ENCODE measurements at places on chromosomes 3 and 15. TPM values are rescaled to one million over a fixed set of nuclear protein-coding genes. Genes with fewer than 3 reads are reported as not detected.

GRCh38 chr3:159232966-159233365 lies 431.1 kb downstream of the MFSD1 start:
- H3K4me3 ChIP-seq = no peak overlapping the region
- no peaks in the 10 kb centered on the region for H3K4me1 ChIP-seq
- H3K27me3 ChIP-seq = no peaks in the 10 kb centered on the region
- no peaks in the 10 kb centered on the region for H3K36me3 ChIP-seq
- no peak overlapping the region for H3K27ac ChIP-seq
- DNase-seq = no peak

GRCh38 chr3:195258449-195259153 lies 12.4 kb downstream of the XXYLT1 start:
- H3K27me3 ChIP-seq = no peaks in the 10 kb centered on the region
- H3K27ac ChIP-seq = peak overlapping the region; percentile 95
- H3K4me3 ChIP-seq = no peak overlapping the region

Gene SH3GL3
- 4.7 TPM for polyA plus RNA-seq

- H3K36me3 ChIP-seq = no peaks in the 10 kb centered on the region
- H3K27me3 ChIP-seq = no peaks in the 10 kb centered on the region
- no peaks in the 10 kb centered on the region for H3K4me1 ChIP-seq
- DNase-seq = no peak
These were observed 247.8 kb downstream of the GABRB3 start for GRCh38 chr15:26525096-26525495.

DNA sequence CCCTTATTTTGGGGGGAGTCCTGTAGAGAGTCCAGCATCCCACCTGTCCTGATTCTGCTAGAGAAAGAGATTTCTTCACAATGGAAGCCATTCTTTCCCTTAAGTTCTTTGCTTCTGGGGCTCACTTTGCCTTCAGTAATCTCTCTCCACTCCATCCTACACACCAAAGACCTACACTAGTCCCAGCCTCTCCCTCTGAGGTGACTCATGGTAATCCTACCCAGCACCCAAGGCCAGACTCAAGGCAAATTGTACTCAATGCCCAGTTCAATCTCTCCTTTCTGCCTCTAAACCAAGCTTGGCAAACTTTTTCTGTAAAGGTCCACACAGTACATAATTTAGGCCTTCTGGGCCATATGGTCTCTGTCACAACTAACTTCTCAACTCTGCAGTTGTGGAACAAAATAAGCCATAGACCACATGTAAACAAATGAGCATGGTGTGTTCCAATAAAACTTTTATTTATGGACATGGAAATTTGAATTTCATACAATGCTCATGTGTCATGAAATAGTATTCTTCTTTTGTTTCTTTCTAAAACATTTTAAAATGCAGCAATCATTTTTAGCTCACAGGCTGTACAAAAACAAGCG lies 72.5 kb downstream of the MRPL46 start:
- peaks cover 11% of the 10 kb centered on the region for H3K4me1 ChIP-seq
- DNase-seq = no peak
- H3K27me3 ChIP-seq = no peaks in the 10 kb centered on the region
- H3K36me3 ChIP-seq = no peaks in the 10 kb centered on the region

- no peak overlapping the region for H3K4me3 ChIP-seq
- no peaks in the 10 kb centered on the region for H3K4me1 ChIP-seq
- H3K27me3 ChIP-seq = no peaks in the 10 kb centered on the region
- H3K36me3 ChIP-seq = no peaks in the 10 kb centered on the region
These were observed 31.0 kb downstream of the CPA3 start for GRCh38 chr3:148896062-148896461.

GRCh38 chr3:15223685-15224572 lies 17.9 kb downstream of the CAPN7 start:
- H3K27me3 ChIP-seq = no peaks in the 10 kb centered on the region
- H3K36me3 ChIP-seq = peaks cover 52% of the 10 kb centered on the region
- H3K4me1 ChIP-seq = no peaks in the 10 kb centered on the region
- H3K27ac ChIP-seq = no peak overlapping the region
- no peak for DNase-seq
- H3K4me3 ChIP-seq = no peak overlapping the region

DNA sequence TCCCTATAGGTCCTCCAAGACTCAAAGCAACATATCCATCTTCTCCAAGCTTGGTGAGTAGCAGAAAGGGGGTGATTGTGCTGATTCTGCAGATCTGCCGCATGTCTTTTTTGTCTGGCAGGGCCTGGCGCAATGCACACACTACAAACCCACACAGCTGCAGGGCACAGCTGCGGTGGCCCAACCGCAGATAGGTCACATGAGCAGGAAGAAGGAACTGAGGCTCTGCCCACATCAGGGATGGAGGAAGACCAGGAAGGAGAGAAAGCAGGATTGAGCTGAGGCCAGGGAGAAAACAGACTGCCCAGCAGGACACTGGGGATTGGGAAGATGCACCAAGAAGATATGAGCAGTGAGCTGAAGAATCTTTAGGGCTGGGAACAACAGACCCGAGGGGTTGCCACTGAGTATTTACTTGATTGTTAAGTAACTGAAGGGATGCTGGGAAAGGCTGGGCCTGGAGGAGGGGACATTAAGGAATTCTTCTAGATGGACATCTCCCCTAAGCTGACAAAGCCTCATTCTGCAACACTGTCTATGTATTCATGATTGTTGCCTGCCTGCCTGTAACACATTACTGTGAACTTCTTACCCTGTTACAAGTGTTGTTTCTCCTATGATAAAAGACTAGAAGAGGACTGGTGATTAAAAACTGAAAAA lies 126.7 kb downstream of the MYLK start:
- no peaks in the 10 kb centered on the region for H3K27me3 ChIP-seq
- H3K4me3 ChIP-seq = no peak overlapping the region
- DNase-seq = no peak
- no peak overlapping the region for H3K27ac ChIP-seq
- peaks cover 22% of the 10 kb centered on the region for H3K4me1 ChIP-seq

GRCh38 chr3:150828997-150829396 lies 66.0 kb upstream of the SIAH2 start:
- H3K27ac ChIP-seq = no peak overlapping the region
- no peak for DNase-seq
- H3K4me1 ChIP-seq = no peaks in the 10 kb centered on the region
- no peaks in the 10 kb centered on the region for H3K27me3 ChIP-seq
- H3K4me3 ChIP-seq = no peak overlapping the region
- no peaks in the 10 kb centered on the region for H3K36me3 ChIP-seq

- H3K4me1 ChIP-seq = no peaks in the 10 kb centered on the region
- H3K36me3 ChIP-seq = no peaks in the 10 kb centered on the region
- H3K4me3 ChIP-seq = no peak overlapping the region
These were observed 139.5 kb upstream of the EIF1B start for GRCh38 chr3:40169983-40170382.

DNA sequence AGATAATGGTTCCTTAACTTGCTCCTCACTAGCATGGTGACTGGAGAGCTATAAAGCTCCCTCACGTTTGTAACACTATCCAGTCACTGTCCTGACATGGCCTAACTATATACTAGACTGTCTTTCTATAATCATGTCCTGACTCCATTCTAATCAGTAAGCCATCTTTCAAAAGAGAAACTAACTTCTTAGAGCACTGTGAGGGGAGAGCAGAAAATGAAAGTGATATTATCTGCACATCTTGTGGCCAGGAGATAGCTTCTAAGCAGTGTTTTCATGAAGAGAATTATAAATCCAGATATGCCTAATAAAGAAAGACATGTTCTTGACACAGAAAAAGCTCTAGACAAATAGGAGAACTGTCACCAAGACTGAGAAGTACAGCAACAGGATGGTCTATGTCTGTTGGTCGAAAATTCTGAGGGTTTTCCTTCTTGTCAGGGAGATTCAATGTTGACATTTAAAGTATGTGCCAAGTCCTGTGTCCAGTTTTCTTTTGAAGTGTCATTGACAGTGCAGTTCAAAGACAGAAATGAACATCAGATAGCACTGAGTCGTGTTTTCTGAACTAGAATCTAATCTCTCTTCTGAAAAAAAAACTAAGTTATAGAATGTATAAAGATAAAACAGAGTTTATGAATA lies 230.6 kb upstream of the PEX5L start:
- H3K27ac ChIP-seq = no peak overlapping the region
- no peak for DNase-seq
- no peaks in the 10 kb centered on the region for H3K27me3 ChIP-seq

Gene COL6A5
- polyA plus RNA-seq = 2.2 TPM

Gene EFCAB12
- polyA plus RNA-seq = 1.5 TPM

DNA sequence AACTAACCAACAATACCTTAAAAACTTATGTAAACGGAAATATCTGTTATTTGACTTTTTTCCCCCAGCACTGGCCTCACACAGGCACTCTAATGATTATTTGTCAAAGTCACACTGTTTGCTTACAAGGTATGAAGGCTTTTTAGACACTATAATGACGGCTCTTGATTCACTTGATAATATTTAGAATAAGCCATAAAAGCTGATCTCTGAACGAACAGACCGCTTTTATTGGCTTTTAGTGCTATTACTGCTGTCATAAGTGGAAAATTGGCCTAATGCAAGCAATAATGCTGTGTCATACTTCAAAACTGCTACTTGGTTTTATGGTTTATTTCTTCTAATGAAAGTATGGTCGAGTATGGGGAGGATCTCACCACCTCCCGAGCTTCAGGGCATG lies 35.1 kb downstream of the MDFIC2 start:
- peak; percentile 84 for DNase-seq
- H3K36me3 ChIP-seq = no peaks in the 10 kb centered on the region
- peak overlapping the region; percentile 25 for H3K27ac ChIP-seq
- no peaks in the 10 kb centered on the region for H3K27me3 ChIP-seq
- H3K4me3 ChIP-seq = no peak overlapping the region

Gene KIF7
- 3.7 TPM for polyA plus RNA-seq

- no peaks in the 10 kb centered on the region for H3K4me1 ChIP-seq
- no peaks in the 10 kb centered on the region for H3K36me3 ChIP-seq
- no peak for DNase-seq
These were observed 39.2 kb upstream of the GADL1 start for GRCh38 chr3:30933478-30934207.

Gene DPPA2
- polyA plus RNA-seq = 0.03 TPM

DNA sequence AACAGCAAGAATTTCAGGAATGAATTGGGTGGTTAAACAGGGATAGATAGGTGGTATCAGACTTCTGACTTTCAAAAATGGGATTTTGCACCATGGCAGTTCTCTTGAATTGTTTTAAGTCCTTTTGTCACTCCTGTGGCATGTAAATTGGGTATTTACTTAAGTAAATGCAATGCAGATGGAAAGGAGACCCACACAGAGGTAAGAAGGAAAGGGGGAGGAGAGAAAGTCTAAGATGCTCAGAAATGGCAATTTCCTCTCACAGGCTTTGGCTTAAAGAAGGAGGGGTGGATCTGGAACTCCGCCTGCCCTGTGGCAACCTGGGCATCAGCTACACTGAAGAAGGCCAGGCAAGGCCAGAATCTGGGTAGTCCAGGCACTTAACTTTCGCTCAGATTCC lies 197.1 kb upstream of the UBE2E1 start:
- no peak overlapping the region for H3K27ac ChIP-seq
- no peaks in the 10 kb centered on the region for H3K27me3 ChIP-seq
- no peak for DNase-seq
- H3K4me3 ChIP-seq = no peak overlapping the region

- DNase-seq = no peak
- H3K27ac ChIP-seq = no peak overlapping the region
- peaks cover 45% of the 10 kb centered on the region for H3K36me3 ChIP-seq
- peaks cover 14% of the 10 kb centered on the region for H3K4me1 ChIP-seq
These were observed 52.1 kb downstream of the MYZAP start for GRCh38 chr15:57643826-57644225.

DNA sequence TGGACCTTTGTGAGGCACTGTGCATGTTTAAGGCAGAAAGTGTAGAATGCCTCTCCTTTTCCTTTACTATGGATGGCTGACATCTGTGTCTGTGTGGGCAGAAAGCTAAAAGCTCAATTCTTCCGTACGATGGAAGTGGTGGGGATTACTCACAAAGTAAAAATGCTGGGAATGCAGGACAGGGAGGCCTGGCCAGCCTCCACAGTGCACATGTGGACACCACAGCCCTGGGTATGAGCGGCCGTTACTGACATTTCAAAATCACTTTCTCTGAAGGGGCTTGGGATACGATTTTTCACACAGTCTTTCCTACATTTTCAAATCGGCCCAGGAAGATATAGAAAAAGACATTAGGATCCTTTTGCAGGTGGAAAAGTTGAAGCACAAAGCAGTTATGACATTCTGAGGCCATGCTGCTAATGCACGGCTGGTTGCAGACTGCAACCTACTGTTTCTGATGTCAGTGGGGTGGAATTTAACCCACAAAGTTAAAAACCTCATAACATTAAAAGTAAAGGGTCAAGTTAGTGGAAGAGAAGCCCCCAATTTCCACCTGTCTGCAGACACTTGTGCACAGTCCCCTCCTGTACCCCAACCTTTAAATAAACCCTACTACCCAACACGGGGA lies 27.9 kb downstream of the EHD4 start:
- H3K36me3 ChIP-seq = peaks cover 22% of the 10 kb centered on the region
- H3K4me3 ChIP-seq = no peak overlapping the region
- DNase-seq = no peak
- peak overlapping the region; percentile 49 for H3K27ac ChIP-seq
- no peaks in the 10 kb centered on the region for H3K27me3 ChIP-seq

All from large intestine (tissue), 12 donors.